Effector memory CD4-positive, alpha-beta T cell (primary cell): ENCODE measurements at places on chromosomes 16 and 17.

DNA sequence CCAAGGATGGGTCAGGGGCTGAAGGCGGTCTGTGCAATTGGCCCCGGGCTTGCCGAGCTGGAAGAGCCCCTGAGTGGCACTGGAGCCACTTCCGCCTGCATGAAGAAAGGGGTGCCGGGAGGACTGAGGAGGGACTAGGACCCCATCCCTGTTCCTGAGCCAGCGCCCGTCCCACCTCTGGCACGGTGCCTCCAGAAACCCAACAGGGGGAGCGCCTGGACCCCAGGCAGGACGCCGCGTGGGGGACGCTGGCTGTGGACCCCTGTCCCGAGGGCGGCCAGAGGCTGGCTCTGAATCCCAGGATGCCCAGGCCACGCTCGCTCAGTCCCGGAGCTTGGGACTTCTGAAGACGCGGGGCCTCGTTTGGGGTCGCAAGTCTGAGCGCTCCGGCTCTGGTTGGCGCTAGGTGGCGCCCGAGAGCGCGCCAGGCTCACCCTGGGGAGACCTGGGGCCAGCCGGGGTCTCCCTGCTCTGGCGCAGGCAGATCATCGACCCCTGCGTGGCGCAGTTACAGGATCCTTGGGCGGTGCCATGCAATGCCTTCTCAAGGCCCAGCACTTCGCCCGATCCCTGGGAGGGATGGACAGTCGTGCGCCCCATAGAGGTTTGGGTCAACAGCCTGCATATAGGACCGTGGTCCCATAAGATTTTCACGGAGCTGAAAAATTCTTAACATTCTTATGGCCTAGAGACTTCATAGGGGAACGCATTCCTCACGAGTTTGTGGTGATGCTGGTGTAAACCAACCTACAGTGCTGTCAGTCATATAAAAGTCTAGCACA, 58.5 kb upstream of the CREBBP start:
- peak; percentile 27 for DNase-seq

DNA sequence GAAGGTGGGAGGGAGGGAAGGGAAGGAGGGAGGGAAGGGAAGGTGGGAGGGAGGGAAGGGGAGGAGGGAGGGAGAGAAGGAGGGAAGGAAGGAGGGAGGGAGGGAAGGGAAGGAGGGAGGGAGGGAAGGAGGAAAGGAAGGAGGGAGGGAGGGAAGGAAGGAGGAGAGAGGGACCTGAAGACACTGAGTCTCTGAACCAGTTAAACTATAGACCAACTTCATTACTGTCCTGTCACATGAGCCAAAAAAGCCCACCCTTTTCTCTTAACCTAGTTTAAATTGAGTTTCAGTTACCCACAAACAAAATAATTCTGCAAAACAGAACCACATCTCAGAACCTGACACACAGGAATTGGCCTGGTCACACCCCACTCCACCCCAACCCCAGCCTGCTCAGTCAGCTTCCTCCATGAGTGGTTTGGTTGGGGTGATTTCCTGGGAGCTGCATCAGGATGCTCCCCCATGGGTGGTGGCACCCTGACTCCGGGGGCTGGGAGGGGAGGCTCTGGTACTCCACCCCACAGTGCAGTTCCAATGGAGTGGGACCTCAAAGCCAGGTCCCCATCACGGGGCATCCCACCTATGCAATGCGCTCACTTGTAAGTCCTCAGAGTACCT, 4.7 kb upstream of the PRR29 start:
- peak; percentile 38 for DNase-seq

DNA sequence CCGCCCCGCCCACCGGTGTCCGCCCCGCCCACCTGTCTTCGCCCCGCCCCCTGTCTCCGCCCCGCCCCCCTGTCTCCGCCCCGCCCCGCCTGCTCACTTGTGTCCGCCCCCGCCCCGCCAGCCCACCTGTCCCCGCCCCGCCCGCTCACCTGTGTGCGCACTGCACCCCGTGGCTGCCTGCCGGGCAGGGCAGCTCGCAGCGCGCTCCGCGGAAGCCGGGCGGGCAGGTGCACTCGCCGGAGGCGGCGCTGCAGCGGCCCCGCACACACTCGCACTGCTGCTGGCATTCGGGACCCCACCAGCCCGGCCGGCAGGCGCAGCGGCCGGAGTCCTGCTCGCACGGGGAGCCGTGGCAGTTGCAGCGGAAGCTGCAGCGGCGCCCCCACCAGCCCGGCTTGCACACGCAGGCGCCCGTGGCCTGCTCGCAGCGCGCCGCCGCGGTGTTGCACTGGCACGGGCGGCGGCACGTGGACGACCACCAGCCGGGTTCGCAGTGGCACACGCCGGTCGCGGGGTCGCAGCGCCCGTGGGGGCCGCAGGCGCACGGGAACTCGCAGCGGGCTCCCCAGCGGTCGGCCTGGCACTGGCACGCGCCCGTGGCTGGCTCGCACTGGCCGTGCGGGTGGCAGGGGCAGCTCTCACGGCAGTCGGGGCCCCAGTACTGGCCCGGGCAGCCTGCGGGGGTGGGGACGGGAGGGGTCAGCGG, 2.1 kb downstream of the SCARF1 start:
- peak; percentile 70 for DNase-seq

DNA sequence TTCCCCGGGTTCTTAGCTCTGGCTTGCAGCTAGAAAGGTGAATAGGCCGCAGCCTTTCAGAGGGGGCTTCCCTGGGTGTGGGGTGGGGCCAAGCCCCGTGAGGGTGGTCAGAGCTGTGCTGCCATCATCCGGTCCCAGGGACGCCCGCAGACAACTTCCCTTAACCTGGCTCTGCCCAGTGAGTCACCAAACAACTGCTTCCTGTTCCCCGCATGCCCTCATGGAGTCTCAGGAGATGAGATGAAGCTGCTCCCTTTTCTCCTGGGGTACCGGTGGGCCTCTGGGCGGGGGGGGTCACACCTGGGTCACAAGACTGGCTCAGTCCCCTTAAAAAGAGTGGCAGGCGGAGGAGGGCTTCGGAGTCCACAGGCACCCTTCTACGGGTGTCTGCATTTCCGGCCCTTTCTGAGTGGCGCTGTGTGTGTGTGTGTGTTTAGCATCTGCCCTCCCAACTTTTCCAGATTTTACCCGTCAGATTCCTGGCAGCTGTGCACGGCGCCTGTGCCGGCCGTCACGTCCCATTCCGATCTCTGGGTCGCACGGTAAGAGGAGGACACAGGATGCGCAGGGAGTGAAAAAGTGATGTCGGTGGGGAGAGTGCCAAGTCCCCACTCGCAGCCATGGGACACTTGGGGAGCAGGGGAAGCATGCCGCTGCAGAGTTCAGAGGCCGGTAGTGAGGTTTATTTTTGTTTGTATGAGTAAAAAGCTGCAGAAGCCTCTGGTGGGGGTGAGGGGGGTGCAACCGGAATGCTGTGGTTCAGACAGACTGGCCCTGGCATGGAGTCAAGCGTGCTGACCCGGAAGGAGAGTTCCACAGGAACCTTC, 16.8 kb downstream of the HIC1 start:
- DNase-seq: no peak

GRCh38 chr16:761625-762513, 1.3 kb downstream of the MSLN start:
- no peak for DNase-seq

DNA sequence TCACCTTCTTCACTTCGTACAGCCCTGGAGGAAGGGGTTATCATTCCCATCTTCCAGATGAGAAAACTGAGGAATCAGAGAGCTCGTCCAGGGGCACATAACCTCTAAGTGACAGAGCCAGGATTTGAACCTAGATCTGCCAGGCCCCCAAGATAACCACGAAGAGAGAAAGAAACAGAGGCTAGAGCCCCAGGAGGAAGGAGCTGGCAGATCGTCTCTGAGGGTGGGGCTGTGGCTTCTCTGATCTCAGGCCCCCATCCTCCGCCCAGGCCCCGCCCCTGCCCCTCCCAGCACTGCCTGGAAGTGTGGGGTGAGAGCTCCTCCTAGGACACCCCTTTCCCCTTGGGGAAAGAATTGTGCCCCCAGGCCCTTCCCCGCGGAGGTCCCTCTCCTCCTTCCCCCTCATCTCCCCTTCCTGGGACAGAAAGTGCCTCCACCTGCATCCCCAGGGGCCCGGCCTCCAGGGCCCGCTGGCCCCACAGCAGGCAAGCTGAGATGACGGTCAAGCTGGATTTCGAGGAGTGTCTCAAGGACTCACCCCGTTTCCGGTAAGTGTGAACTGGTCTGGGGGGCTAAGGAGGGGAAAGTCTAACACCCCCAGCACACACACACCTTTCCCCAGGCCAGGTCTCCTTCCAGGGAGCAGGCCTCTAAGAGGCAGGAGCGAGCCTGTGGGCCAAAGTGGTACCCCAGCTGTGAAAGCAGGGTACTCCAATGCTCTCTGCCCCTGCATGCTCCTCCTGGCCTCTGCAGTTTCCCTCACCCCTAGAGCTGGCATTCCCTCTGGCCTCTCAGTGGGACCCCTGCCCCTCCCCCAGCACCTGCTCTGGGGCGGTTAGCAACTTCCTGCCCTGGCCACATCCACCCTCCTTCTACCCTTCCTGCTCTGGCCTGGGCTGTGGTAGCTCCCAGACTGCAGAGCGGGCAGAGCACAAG, at the start of gene ACAP1:
TSS of gene ACAP1 (plus strand) at position 290 of the 936 bp plus-strand sequence. CDS start at position 496, 206 bp downstream.
- peak; percentile 68 for DNase-seq

DNA sequence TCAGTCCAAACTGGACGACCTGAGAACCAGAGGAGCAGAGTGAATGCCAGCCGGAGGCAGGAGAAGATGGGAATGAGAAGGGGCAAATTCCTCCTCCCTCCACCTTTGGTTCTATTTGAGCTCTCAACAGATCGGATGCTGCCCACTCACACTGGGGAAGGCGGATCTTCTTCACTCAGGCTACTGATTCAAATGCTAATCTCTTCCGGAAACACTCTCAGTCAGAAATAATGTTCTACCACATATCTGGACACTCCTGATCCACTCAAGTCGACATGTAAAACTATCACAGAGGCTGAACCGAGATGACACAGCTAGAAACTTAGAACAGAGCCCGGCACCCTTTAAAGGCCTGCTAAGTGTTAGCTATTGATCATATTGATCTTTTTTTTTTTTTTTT, 57.4 kb upstream of the GRIN2A start:
- DNase-seq: no peak

DNA sequence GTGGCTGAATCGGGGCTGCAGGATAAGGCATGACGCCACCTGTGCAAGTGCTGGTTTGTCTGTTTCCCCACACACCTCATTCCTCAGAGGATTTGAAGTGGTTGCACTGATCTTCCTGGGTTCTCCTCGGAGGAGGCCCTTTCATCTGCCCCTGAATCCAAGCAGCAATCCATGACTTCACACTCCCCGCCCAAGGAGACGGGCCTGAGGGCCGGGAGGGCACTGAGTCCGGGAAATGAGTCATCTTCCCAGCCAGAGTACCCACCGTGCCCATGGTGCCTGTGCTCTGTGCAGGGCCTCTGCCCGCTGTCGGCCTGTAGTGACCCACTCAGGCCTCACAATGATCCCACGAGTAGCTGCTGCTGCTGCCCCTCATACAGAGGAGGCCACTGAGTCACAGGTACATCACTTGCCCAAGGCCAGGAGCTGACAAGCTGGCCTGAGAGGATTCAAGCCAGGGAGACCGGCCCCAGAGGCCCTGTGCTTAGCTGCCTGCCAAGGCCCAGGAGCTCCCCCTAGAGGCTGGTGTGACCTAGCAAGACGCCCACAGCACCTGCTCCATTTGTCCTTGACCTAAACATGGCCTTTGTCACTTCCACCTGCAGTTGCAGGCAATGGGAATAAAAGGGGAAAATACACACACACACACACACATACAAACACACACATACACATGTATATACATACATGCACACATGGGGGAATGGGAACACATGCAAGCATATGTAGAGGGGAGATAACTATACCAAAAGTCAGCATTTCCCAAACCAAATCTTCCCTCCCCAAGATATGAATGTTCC, 240.0 kb downstream of the C16orf95 start:
- no peak for DNase-seq

DNA sequence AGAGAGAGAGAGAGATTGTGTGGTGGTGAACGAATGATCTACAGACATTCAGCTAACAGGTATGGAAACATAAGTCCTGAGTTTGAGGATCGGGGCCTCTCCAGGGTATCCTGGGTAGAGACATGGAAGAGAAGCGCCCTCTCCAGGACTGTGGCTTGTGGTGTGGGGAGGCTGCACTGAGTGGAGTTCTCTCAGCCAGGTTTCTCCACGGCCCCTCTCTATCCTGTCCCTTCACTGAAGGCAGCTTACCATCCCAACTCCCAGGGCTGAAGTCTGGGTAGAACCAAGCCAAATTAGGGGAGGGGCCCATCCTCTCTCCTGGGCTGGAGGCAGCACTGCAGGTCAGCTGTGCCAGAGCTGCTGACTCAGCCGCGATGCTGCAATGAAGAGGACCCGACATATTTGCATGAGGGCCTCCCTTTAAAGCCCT, 6.2 kb downstream of the C1QL1 start:
- no peak for DNase-seq

GRCh38 chr17:72115781-72116525, 4.9 kb upstream of the SOX9 start:
- DNase-seq: no peak

- DNase-seq: no peak
Observed at GRCh38 chr16:979859-980594, 1.5 kb upstream of the SOX8 start.

GRCh38 chr16:85407-85782, 7.4 kb downstream of the MPG start:
- no peak for DNase-seq

DNA sequence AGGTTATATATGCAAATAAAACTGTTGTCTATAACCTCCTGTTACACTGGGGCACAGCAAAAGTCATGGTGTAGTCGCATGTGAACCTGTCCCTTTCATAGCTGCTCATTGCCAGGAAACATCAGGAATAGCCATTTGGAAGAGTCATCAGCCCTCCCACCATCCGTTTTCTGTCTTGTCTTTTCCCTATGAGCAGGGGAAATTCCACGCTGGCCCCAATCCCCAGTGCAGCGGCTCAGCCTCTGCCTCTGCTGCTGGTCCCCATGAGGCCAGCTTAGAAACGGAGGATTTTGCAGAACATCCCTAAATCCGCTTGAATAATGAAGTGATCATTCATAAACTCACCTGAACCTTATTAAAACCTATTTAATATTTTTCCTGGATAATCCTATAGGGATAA, 10.5 kb downstream of the MAPT start:
- DNase-seq: no peak

DNA sequence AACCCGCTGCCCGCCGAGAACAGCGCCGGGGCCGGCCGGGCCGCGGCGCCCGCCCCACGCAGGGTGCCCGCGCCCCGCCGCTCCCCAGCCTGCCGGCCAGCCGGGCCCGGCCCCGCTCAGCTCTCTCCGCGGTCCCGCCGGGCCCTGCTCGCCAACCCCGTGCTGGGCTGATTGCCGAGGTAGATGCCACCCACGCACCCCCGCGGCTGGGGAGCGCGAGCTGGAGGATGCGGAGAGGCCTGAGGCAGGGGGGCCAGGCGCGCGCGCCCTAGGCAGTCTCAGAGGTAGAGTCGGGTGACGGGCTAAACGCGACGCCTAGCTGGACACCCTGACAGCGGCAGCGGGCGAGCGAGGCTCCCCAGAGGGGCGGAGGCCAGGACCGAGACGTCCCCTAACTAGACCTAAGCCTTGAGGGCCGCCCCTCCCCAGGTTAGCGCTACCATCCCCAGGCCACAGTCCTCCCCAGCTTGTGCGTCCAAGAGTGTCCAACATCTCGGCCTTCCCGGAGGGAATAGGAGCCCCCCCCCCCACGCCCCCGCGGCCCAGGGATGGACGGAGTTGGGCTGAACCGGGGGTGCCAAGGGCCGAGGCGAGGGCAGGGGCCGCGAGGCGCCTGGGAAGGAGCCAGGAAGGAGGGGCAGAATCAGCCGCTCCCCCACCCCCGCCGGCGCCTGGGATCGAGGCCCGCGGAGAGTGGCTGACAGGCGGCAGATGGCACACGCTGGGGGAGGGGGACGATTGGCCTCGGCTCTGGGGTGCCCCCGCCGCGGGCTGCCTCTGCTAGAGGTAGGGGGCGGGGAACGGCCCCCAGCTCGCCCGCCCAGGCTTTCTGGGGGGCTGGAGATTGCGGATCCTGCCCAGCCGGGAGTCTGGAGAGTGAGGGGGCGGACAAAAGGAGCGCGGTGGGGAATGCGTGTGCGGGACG, 2.5 kb upstream of the ZNF423 start:
- no peak for DNase-seq
